ENCODE measurements at places on chromosomes 1 and 21. TPM values are rescaled to one million over a fixed set of nuclear protein-coding genes. Genes with fewer than 3 reads are reported as not detected.

DNA sequence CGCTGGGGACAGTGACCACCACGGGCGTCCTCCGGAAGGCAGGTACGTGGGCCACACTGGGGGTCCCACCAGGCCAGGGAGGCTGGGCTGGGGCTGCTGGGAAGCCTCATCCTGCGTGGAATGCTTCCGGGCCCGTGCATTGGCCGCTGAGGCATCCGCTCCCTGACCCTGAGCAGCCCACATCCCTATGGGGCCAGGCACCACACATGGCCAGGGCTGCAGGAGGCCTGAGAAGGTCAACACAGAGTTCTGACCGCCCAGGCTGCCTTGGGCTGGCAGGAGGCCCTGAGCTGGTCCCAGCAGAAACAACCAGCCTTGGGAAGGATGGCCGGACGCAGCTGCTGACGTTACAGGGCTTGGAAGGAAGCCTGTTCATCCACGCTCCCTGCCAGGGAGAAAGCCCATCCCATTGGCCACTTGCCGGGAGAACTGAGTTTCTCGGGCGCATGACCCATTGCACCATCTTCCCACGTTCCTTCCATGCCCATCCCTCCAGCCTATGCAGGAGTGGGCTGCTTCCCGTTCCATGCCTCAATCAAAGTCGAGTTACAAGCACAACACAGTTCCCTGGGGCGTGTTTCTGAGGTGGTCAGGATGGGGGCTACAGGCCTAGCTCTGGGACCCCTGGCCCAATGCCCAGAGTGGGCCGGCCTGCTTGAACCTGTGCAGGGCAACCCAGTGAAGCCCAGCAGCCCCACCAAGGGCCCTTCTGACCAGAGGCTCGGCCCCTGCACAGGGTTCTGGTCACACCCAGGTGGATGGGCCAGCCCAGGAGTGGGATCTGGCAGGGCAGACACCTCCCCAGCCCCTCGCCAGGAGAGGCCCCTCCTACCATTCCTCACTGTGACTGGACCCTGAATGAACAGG is 31.7 kb downstream of the TRIM11 start:
- DNase-seq = no peak

GRCh38 chr1:74689621-74690363 is 16.2 kb upstream of the ERICH3 start:
- DNase-seq = peak; percentile 17

DNA sequence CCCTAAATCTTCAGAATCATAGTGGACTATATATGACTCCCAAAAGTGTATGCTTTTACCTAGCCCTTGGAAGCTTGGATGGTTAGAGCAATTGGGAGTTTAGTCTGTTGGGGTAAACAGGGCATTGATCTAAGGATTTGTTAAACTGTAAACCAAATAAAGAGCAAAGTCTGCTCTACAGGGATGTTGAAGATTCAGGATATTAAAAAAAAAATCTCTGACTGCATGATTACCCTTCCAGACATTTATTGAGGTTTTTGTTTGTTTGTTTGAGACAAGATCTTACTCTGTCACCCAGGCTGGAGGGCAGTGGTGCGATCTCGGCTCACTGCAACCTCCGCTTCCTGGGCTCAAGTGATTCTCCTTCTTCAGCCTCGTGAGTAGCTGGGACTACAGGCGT is 31.6 kb downstream of the PBX1 start:
- DNase-seq = no peak

GRCh38 chr1:180507795-180508724 is 5.7 kb upstream of the ACBD6 start:
- peak; percentile 57 for DNase-seq

DNA sequence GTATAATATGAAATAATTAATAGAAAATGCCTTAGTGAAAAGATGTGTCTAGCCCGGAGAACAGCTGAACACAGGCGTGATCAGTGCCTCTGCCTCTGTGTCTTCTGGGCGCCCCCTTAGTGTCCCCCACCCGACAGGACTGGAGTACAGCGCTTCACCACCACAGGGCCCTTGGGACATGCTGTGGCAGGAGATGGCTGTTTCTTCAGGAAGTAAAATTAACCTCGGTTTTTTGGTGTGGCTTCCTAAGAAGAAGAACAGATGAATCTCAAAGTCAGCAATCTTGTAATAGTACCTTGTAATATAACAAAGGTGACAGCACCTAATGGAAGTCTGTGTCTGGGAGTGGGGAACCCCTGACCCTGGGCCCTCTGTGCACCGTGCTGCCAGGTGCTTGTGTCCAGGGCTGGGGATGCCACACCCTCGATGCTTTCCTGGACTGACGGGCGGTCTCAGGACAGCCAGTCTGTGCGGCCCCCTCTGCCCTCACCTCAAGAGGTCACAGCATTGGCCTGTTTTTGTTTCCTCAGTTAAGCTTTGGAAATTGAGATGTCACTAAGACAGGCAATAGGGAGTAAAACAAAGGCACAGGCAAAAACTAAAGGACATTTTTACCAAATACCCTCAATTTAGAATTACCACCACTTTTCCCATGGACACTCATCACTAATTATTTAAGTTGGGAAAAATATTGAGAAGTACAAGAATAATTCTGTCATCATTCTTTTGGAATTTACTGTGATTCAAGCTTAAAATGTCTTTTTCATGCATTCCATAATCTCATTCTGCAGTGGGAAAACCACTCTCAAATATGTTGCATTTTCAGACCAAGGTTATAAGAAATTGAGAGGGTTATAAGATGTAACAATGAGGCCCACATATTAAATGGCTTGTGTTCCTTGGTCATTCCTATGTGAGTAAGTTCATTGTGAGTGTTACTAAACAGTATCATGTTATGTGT is 79.3 kb downstream of the ADARB1 start:
- no peak for DNase-seq

DNA sequence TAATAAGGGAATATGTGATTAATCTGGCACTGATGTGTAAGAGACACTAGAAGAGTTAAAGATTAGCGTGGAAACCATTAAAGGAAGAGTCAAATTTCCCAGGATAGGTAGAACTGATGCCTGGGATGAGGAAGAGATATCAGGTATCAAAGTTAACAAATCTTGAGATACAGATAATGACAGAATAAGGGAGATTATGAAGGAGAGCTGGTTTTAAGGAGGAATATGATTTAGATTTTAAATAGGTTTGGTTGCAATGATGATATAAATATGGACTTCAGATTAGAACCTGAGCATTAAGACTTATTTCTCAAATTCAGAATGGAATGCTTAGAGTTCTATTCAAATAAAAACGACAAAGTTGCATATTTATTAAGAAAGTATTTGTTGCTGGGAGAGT is 26.2 kb downstream of the MAGI3 start:
- DNase-seq = no peak

DNA sequence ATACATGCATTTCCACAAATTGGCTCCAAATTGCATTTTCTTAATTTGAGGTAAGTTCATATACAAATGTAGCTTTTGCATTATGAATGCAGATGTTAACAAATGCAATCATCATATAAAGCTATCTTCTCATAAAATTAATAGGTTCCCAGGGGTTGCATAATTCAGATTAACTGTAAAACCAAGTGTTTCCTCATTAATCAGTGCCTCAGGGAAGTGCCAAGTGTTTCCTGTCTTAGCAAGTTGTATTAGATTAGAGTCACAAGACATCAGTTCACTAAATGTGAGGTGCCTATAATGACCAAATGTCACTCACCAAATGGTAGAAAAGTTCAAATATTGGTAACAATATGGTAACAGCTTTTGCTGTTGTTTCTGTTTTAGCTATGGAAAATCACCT is 140.8 kb downstream of the PTGER3 start:
- no peak for DNase-seq

DNA sequence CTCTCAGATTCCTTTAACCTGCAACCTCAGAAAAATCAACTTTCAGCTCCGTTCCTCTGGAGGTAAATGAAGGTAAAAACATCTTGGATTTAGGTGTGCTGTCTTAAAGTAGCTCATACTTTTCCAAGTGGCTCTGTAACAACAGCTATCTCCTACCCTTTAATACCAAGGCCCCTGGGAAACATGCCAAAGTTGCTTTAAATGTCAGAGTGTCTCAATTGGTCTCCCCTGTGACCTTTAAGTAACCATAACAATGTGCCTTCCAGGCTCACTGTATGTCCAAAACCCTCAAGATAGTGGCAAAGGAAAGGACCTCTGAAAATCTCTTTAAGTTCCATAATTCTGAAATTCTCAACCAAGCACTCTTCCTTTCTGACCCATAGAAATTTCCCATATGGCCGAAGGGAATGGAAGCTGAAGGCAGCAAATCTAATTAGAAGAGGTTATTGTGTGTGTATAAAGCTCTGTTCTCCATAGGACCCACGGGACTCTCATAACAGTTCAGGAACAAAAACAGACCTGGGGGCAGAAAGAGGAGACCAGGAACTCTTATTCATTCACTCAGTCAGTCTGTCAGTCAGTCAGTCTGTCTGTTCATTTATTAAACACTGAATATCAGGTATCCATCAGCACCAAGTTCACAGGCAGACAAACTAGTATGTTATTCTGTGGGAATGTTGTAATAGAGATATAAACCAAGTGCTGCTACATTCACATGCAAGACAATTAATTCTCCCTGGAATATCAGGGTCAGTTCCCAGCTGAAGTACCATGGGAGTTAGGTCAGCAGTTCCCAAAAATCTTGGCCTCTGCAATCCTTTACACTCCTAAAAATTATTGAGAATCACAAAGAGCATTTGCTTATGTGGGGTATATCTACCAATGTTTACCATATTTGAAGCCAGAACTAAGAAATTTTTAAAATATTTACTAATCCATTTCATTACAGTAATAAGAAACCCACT is 19.1 kb downstream of the ASTN1 start:
- no peak for DNase-seq

GRCh38 chr1:199383793-199384192 is 643.7 kb upstream of the NR5A2 start:
- DNase-seq = no peak

- DNase-seq = no peak
Observed at GRCh38 chr21:45740491-45741357, 97.2 kb downstream of the PCBP3 start.

The SPTA1 gene
- polyA plus RNA-seq = 47.5 TPM

The ADAMTS4 gene
- 0.58 TPM for polyA plus RNA-seq

The APH1A gene
- 89.4 TPM for polyA plus RNA-seq

The LMOD1 gene
- polyA plus RNA-seq = 0.39 TPM

The CELA2B gene
- polyA plus RNA-seq = 0.39 TPM

The TSPAN2 gene
- polyA plus RNA-seq = not detected

The CD1D gene
- not detected for polyA plus RNA-seq
